GM23248 (cell line): ENCODE measurements at places on chromosomes 6 and 20.

GRCh38 chr20:23225407-23226060 lies 125.1 kb upstream of the NXT1 start:
- peak; percentile 95 for DNase-seq

GRCh38 chr6:29750709-29751108 lies 27.5 kb downstream of the HLA-F start:
- DNase-seq = no peak

- DNase-seq = no peak
These were observed 71.5 kb downstream of the PKHD1 start for GRCh38 chr6:52015953-52016352.

DNA sequence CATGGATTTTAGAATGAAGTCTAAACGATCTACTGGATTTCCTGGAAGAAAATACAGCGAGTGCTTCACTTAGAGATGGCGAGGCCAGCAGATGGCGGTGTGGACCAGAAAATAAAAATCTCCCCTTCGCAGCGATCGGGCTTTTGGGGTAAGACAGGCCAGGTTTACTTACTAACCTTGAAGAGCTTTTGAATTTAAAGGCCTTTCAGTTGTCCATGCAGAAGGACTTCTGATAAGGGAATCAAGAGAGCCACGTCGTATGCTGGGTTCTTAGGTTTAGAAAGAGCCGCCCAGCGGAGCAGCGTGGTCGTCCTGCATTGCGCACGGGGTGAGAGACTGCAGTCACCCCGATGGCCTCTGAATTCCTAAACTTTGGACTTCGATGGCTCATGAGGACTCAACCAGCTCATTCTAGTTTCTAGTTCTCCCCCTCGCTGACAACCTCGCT lies 125.2 kb upstream of the RALGAPA2 start:
- DNase-seq = peak; percentile 66

DNA sequence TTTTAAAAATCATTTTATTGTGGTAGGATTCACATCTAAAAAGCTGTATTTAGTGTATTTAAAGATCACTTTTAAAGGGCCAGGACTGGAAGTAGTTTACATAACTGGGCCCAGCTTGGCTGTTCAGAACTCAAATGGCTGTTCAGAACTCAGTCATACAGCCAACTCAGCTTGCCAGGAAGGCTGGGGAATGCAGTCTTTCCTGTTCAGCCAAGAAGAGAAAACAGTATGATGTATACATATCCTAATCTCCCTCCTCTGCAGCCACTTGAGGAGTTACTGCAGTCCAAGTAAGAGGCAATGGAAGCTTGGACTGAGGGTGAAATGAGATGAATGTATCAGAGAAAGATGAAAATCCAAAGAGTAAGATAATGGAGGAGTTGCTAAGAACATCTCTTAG lies 24.6 kb downstream of the DSTN start:
- DNase-seq = peak; percentile 75

GRCh38 chr6:84521511-84521910 lies 242.9 kb downstream of the TBX18 start:
- DNase-seq = no peak

DNA sequence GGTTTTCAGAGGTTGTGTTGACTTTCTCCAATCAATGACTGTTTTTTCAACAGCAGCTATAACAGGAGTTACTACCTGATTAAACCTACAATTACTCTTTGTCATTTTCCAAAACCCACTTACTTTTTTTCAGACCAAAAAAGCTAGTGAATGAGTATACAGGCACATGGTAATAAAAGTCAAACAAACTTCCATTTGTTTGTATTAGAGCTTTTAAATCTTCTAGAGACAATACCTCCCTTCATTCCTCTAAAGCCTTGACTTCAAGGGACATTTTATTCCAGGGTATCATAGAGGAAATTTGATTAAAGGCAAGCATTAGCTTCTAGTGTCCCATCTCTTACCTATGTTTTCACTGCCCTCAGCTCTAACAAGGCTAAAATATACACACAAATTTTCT lies 52.7 kb downstream of the IL22RA2 start:
- no peak for DNase-seq

- DNase-seq = peak; percentile 96
These were observed 6.4 kb downstream of the PLTP start for GRCh38 chr20:45905505-45906079.

GRCh38 chr6:26454631-26455030 lies 3.1 kb upstream of the BTN2A1 start:
- peak; percentile 56 for DNase-seq

DNA sequence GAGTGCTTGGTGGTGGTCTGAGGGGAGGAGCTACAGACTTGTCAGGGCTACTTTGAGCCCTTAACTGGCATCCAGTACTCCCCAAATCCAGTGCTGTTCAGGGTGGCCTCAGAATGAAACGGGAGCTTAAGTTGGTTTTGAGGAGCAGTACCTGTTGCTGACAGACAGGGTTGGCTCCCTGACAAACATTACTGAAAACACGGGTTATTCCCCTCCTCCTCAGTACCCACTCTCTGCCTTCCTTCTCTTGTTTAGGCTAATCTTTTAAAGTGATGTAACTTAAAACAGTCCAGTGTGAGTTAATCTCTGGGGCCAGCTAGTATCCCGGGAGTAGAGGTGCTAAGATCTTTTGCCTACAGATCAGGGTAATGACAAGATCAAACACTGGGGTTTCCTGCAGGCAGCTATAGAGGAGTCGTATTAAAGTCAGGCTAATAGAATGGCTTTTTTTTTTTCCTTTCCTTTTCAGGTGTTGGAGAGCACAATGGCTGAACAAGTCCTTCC lies 3.7 kb downstream of the TNFAIP3 start:
- DNase-seq = no peak

GRCh38 chr6:113178349-113178748 lies 678.8 kb upstream of the MARCKS start:
- DNase-seq = peak; percentile 46

DNA sequence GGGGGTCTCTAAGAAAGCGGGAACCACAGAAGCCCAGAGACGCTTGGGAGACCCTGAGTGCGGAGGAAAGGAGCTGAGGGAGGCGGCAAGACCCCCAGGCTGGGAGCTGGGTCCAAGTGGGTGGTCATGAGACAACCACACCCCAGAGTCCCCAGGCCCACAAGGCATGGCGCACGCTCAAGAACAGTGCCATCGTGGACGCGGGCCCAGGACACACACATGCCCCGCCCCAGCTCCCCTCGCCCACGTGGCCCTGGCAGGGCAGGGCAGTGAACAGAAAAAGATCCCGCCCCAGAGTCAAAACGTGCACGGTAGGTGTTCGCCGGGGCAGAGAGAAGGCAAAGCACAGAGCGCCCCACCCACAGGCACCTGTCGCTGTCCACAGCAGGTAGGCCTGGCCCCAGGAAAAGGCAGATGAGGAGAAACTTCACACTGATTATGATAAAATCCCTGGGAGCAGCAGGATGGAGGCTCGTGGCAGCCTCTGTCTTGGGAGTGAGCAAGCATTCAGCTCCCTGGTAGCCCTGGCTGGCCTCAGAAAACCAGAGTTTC lies 50.0 kb downstream of the BPIFB1 start:
- DNase-seq = no peak

- peak; percentile 92 for DNase-seq
These were observed 40.5 kb downstream of the RREB1 start for GRCh38 chr6:7148100-7148822.

- peak; percentile 82 for DNase-seq
These were observed 60.9 kb downstream of the TFAP2C start for GRCh38 chr20:56689852-56690485.

DNA sequence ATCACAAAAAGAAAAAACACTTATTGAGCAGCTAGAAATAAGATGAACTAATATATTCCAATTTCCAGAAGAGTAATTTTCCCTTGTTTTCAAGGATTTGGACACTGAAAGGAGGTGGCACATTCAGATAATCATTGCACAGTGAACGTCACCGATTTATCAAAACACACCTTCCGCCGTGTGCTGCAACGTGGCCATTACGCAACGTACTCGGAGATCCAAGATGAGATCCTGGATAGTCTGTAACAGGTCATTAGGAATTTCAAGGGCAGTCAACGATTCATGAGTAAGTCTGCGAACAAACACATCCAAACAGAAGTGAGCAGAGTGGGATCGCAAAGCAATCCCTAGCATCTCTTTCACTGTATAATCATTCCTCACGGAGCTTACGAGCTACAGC lies 93.0 kb downstream of the HUS1B start:
- no peak for DNase-seq

GRCh38 chr6:106398621-106399020 lies 38.1 kb downstream of the CRYBG1 start:
- no peak for DNase-seq

GRCh38 chr20:36093025-36093803 lies 61.3 kb upstream of the EPB41L1 start:
- DNase-seq = peak; percentile 64

GRCh38 chr20:5316188-5317158 lies at the start of gene PROKR2:
Gene PROKR2, minus strand, starts transcription at chr20:5316954. Its CDS starts 2,585 bp downstream, at chr20:5314369.
- DNase-seq = peak; percentile 4

DNA sequence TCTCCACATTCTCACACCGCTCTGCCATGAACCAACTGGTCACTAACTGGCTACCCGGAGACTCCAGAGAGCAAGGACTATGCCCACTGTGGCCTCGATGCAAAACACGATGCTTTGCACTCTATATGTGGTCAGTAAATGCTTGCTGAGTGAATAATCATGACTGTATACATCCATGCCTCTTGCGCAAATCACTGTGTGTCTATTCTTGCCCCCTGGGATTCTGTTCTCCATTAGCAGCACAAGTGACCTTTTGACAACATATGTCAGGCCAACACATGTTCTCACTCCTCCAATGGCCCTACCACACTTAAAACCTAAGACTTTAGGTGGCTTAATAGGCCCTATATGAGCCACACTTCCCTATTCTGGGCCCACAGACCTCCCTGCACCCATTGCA lies 16.9 kb downstream of the KIF16B start:
- peak; percentile 66 for DNase-seq

DNA sequence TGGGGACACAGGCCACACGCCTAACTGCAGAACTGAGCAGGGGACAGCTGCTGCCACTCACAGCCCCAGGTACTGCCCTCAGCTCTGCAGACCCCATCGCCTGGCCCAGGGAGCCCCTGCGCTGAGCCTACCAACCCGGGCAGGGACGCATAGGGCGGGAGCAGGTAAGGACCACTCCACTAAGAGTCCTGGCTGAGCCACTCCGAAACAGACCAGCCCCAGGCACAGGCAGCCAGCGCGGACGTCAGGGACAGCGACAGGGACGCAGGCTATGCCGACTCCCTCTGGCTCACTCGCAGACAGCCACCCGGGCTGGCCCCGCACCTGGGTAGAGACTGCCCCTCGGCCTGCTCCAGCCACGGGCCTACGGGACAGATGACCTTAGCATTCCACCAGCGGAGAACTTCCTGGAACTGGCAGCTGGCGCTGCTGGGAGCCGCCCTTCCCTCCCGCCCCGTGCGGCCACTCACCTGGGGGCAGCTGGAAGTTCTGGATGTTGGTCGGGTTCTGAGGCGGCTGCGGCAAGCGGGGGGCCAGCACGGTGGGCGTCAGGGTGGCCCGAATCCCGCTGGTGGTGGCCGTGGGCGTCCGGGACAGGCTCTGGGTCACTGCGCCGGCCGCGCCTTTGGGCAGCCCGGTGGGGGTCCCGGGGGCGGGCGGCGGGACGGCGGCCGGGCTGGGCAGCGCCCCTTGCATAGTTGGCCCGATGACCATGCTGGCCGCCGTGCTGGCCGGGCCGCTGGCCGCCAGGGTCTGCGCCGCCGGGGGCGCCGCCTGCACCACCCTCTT lies 1.5 kb downstream of the TAF4 start:
- peak; percentile 28 for DNase-seq

- peak; percentile 83 for DNase-seq
These were observed 571 bp downstream of the ITCH start for GRCh38 chr20:34363465-34364222.

DNA sequence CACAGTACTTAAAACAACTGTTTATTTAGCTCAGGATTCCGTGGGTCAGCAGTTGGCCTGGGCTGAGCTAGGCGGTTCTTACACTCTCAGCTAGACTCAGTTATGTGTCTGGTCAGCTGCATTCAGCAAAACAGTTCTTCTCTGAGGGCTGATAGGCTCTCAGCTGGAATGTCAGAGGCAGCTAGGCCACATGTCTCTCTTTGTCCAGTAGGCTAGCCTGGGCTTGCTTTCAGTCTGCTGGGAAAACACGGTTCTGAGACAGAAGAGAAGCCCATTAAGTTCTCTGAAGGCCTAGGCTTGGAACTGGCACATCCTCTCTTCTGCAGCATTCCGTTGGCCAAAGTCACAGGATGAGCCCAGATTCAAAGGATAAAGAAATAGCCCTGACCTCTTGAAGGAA lies 65.6 kb downstream of the TULP4 start:
- DNase-seq = peak; percentile 35

GRCh38 chr20:56827763-56828162 lies 198.7 kb downstream of the TFAP2C start:
- DNase-seq = no peak

DNA sequence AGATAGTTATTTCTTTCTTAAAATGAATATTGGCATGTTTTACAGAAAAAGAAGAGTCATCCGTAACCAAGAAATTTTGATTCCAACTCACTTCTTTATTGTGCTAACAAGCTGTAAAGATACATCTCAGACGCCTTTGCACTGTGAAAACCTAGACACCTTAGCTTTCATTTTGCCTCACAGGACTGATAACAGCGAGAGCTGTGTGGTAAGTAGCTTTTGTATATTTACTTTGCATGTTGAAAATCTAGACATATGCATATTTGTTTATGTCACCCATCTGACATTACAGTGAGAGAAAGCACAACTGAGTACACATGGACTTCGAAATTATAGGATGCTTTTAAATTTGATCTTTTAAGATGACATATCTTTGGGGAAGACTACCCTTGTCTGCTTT lies 64.7 kb downstream of the CCN2 start:
- no peak for DNase-seq

DNA sequence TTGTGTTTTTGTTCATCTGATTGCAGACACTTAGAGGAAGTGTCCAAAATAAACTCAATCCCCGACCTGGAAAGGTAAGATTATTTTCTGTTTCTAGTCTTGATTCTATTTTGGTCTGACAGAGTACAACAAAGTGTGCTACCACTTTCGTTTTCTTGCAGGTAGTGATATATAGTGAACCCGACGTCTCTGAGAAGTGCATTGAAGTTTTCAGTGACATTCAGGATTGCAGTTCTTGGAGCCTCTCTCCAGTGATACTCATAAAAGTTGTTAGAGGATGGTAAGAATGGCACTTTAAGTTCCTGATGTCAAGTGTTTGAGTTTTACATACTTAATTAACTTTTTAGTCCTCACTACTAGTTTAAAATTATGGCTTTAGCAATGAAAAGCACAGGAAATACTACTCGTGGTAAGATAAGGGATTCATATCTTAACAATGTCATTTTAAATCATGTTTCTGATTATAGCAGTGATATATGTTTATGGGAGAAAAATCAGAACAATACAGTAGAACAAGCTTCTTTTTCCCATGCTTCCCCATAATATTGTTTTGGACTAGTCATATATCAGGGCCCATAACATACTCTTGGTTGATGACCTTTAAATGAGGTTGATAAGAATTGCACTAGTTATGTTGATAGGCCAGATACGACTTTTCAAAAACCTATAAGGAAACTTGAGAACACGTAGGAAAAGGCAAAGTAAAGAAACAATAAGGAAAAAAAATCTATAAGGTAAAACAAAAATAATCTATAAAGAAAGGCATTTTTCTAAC lies 104.0 kb downstream of the RTN4IP1 start:
- DNase-seq = no peak
